ENCODE measurements at places on chromosomes 12 and 14. TPM values are rescaled to one million over a fixed set of nuclear protein-coding genes. Genes with fewer than 3 reads are reported as not detected.

TGM1 gene
- total RNA-seq = 0.56 TPM

HCAR1 gene
- total RNA-seq = not detected

TMBIM4 gene
- total RNA-seq = 89.7 TPM

PRH2 gene
- total RNA-seq = 0.28 TPM

NRL gene
- total RNA-seq = 0.18 TPM

PRIMA1 gene
- total RNA-seq = not detected

CEBPE gene
- total RNA-seq = not detected

SMOC1 gene
- total RNA-seq = 0.90 TPM

HEBP1 gene
- 14.7 TPM for total RNA-seq

DNA sequence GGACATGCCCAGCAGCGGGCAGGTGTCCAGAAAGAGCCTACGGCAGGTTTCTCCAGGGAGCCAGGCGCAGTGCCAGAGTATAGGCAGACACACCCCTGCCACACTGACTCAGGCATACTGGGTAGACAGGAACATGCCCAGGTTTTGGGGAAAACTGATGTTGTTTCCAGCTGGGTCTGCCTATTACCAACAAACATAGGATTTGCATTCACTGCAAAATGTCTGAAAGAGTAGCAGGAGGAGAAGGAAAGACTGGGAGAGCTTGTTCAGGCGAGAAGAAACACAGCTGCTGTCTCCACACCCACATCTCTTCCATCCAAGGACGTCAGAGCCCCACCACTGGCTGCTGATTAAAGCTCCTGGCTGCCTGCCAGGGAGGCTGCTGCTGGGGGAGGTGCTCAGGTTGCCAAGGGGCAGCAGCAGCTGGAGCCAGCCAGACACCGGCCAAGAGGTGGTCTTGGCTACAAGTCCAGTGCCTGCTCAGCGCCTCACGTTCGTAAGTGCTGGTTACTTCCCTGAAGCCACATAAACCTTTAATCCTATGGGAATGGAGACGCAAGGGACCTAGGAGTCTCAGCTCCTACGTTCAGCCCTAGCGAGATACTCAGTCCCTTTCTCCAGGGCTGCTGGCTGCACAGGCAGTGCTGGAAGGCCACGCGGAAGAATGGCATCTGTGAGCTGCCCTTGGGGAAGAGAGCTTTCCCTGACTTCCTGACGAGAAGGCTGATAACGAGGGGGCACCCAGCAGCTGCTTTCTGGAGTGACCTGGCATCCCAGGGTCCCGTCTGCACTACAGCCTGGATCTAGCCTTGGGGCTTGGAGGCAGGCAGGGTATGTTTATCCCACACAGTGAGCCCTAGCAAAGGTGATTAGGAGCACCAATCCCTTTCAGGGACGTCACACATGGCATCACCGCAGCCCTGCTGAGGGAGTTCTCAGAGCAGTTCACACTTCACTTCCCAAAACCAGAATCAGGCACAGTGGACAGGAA is 58.1 kb downstream of the PLEKHG3 start:
- peak; percentile 96 for DNase-seq

GRCh38 chr14:103523575-103523954 is 935 bp upstream of the CKB start:
- DNase-seq = no peak

GRCh38 chr12:11998944-11999315 is 71.8 kb upstream of the BCL2L14 start:
- DNase-seq = no peak

DNA sequence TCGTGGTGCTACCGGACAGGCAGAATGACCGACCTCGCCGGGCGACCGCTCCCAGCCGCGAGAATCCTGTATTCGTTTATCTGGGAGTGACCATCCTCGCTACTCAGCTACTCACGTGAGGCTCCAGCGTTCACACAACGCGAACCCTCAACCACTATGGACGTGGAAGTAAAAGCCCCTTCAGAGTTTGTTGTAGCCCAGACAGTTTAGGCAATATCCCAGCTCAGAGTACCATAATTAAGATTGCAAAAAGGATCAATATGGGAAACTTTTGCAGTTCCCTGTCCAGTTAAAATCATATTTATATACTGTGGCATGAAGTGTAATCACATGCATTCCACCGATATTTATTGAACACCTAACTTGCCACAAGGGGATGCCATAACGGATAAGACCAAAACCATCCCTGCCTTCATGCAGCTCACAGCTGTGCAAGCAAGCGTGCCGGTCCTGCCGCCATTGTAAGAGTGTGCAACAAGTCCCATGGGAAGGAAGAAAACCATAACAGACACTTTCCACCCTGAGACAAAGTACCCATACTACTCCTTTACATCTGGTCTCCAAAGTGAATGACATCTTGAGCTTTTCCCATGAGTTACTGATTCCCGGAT is 938 bp upstream of the MAX start:
- DNase-seq = peak; percentile 27

DNA sequence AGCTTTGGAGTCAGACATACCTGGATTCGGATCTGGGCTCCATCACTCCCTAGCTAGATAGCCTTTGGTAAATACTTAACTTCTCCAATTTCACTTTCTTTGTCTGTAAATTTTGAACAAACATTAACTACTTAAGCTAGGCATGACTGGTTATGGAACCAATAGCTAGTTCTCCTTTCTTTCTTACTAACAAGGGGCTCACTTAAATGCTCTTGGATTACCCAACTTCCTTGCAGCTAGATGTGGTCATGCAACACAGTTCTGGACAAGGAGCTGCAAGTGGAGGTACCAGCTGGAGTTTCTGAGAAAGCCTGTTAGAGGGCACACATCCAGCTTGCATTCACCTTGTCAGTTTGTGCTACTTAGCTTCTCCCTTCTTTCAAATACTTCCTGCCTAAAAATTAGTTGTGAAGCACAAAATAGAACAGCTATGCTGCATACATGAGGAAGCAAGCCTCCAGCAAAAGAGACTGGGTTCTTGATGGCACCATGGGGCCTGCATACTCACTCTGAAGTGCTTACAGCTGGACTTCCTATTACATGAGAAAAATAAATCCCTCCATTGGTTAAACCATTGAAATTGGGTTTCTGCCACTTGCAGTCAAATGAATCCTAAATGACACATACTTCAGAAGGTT is 210.1 kb upstream of the EEA1 start:
- DNase-seq = no peak

- no peak for DNase-seq
Measured at GRCh38 chr12:20274008-20274407, 94.3 kb upstream of the PDE3A start.

GRCh38 chr12:50401500-50402081 is 906 bp downstream of the LARP4 start:
- peak; percentile 51 for DNase-seq

DNA sequence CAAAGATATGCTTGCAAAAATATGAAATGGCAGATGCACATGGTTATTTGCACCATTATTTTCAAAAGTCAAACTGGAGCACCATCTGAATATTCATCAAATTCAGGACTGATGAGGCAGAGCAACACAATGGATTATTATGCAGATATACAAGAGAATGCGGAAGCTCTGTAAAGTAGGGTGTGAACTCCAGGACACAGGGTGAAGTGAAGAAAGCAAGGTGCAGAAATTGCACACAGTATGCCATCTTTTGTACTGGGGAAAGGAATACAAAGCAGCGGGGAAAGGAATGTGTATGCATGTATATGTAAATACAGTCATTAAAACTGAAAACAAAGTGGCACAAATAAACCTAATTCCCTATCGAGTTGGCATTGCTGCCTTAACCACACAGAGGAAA is 22.7 kb upstream of the CLEC4E start:
- no peak for DNase-seq

DNA sequence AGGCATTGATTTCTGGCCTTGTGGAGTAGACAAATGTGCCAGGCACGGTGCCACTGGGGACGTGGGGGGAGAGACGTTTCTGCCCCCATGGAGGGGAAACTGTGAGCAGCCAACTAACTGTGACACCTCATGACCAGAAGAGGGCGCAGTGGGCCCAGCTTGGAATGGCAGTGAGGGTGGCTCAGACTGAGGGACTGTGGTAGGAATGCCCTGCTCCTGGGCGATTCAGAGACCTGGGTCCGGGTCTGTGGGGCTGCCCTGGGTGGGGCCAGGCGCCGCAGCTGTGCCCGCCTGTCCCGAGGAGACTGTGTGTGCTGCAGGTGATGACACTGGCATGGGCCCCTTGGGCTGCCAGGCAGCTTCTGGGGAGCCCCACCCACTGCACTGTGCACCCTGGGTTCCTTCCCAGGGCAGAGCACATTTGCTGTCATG is 60.6 kb downstream of the SLC25A47 start:
- DNase-seq = peak; percentile 55

GRCh38 chr14:70283156-70283555 is 76.3 kb downstream of the COX16 start:
- DNase-seq = no peak

- DNase-seq = peak; percentile 82
Measured at GRCh38 chr14:100688598-100689461, 37.9 kb upstream of the DLK1 start.

DNA sequence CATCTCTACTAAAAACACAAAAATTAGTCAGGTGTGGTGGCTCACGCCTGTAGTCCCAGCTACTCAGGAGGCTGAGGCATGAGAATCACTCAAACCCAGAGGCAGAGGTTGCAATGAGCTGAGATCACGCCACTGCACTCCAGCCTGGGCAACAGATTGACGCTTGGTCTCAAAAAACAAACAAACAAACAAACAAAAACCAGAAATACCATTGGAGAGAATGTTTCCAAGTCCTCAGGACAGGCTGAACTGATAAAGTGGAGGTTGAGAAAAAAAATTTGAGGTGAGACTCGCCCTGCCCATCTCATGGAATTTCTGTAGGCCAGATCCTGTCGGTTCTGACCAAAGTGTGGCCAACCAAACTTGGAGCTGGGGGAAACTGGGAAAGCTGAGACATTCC is 30.6 kb upstream of the NFYB start:
- DNase-seq = no peak

GRCh38 chr12:57632958-57633840 is at the start of gene B4GALNT1:
B4GALNT1 (minus strand) TSS chr12:57633201; CDS start chr12:57632132, 1,069 bp downstream.
- DNase-seq = peak; percentile 45

GRCh38 chr12:6664902-6665301 is 2.0 kb upstream of the ING4 start:
- no peak for DNase-seq

DNA sequence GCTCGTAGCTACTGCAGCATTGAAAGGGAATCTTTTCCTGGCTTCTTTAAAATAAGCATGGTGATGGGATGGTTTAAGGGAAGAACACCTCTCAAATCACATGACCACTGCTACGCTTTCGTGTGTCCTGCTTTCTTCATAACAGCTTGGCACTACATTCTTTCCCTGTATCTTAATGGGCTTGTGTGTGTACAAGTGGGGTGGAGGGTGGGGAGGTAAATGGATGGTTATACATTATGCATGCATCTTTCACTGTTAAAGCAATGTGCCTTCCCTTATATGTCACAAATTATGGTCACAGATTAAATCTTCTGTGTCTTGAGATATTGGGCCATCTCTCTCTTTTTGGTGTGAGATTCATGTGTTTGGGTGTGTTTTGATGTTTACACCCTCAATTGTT is 169.4 kb upstream of the GARIN2 start:
- DNase-seq = no peak

- peak; percentile 2 for DNase-seq
Measured at GRCh38 chr12:88627501-88627900, 47.2 kb upstream of the KITLG start.

GRCh38 chr12:75977590-75977951 is 54.0 kb downstream of the PHLDA1 start:
- no peak for DNase-seq

GRCh38 chr14:23093991-23094665 is 808 bp downstream of the ACIN1 start:
- DNase-seq = no peak

GRCh38 chr12:560691-561390 is 101.1 kb downstream of the B4GALNT3 start:
- DNase-seq = no peak

Measured in IMR-90 (cell line).